Germinal center (tissue), 1 donor: ENCODE measurements at places on chromosomes 5 and 9.
A peak's percentile ranks its signal among the peaks of the same experiment; 100 is the strongest.

GRCh38 chr9:105881654-105882349 is 187.5 kb downstream of the TMEM38B start:
- DNase-seq, result peak; percentile 30

- DNase-seq, result no peak
These were observed 622.4 kb downstream of the CHSY3 start for GRCh38 chr5:130526708-130527107.

DNA sequence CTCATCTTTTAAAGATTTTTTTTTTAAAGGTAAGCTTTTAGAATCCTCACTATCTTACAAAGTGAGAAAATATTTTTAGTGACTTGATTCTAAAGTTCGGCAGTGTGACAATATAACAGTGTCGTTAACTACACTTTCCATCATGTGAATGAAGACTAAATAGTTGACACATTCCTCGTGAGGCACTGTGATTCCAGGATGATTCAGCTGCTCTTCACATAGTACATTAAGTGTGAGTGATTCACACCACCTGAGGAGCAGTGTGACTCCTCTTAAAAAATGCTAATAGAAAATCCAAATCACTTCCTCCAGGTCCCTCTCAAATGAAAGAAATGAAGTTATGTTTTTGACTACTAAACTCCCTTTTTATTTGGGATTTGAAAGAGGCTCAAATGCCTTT is 589.5 kb downstream of the GABRG2 start:
- no peak for DNase-seq

DNA sequence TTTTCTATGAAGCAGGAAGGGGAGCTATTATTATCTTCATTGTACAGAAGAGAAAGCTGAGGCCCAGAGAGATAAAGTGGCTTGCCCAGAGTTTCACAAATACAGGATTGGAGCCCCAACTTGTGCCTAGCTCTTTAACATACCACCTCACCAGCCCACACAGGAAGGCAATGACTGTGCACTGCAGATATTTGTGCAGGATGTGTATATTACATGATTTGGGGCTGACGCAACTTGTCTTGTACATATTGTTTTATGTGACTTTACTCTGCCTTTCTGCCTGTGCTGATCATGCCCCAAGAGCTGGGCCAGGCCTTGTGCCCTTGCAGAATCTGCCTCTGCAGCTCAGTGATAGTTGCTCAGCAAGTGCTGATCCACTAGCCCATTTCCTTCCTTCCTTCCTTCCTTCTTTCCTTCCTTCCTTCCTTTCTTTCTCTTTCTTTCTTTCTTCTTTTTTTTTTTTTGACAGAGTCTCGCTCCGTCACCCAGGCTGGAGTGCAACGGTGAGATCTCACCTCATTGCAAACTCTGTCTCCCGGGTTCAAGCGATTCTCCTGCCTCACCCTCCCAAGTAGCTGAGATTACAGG is 106.6 kb upstream of the TBCA start:
- DNase-seq, result no peak
